Pancreas (tissue), 10 donors: ENCODE measurements at places on chromosomes 13 and 19.
A peak's percentile ranks its signal among the peaks of the same experiment; 100 is the strongest.

- H3K4me3 ChIP-seq, result no peak overlapping the region
- H3K4me1 ChIP-seq, result no peaks in the 10 kb centered on the region
- H3K27ac ChIP-seq, result no peak overlapping the region
- no peak for DNase-seq
- H3K36me3 ChIP-seq, result no peaks in the 10 kb centered on the region
These were observed 166.2 kb downstream of the SLITRK1 start for GRCh38 chr13:83716121-83716520.

- no peaks in the 10 kb centered on the region for H3K4me1 ChIP-seq
- no peak overlapping the region for H3K4me3 ChIP-seq
- no peaks in the 10 kb centered on the region for H3K36me3 ChIP-seq
- H3K27ac ChIP-seq, result no peak overlapping the region
These were observed 149.8 kb upstream of the TNFSF11 start for GRCh38 chr13:42424182-42424581.

GRCh38 chr13:52406629-52407028 is 657 bp upstream of the THSD1 start:
- H3K4me3 ChIP-seq, result no peak overlapping the region
- no peak for DNase-seq
- H3K36me3 ChIP-seq, result no peaks in the 10 kb centered on the region
- no peaks in the 10 kb centered on the region for H3K27me3 ChIP-seq
- H3K27ac ChIP-seq, result no peak overlapping the region

DNA sequence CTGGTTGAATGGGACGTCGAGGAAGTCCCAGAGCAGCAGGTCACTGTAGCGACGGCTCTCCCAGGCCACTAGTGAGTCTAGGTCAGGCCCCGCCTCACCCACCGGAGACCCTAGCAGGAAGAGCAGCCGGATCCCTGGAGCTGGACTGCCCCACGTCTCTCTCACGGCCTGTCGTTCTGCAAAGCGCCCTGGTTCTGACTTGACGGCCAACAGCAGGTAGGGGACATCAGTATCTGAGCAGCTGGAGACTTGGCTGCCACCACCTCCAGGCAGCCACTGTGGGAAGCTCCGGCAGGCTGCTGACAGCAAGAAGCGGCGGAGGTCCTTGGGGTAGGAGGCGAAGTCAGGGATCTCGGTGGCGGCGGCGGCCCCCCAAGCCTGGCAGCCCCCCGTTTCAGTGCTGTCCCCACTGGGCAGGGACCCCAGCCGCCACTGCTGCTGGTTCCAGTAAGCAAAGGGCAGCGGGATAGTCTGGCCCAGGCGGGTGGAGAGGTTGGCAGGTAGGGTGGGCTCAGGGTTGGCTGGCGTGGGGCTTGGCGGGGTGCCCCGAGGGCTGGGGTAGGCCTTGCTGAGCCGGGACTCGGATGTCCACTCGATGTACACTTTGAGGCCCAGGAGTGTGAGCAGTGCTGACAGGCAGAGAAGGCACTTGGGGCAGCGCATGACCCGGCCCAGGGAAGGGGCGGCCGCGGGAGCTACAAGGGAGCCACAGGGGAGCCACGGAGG is 895 bp downstream of the B3GNT8 start:
- peak; percentile 67 for DNase-seq
- peak overlapping the region; percentile 40 for H3K4me3 ChIP-seq
- no peaks in the 10 kb centered on the region for H3K27me3 ChIP-seq
- H3K27ac ChIP-seq, result no peak overlapping the region

GRCh38 chr19:45607071-45608029 is 5.3 kb upstream of the GPR4 start:
- peaks cover 8% of the 10 kb centered on the region for H3K36me3 ChIP-seq
- H3K27ac ChIP-seq, result no peak overlapping the region
- H3K4me3 ChIP-seq, result peak overlapping the region; percentile 18
- H3K4me1 ChIP-seq, result no peaks in the 10 kb centered on the region

DNA sequence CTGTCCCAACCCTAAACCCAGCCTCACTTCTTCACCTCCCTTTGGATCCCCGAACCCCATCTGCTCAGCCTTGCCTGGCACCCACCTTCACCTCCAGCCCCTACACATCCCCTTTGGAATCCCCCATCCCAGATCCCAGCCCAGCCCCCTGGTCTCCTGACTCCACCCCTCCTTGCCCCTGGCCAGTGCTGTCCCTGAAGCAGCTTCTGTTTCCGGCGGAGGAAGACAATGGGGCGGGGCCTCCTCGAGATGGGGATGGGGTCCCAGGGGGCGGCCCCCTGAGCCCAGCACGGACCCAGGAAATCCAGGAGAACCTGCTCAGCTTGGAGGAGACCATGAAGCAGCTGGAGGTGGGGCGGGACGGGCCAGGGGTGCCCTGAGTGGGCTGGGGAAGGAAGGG is 22.0 kb downstream of the ERFL start:
- H3K27ac ChIP-seq, result no peak overlapping the region
- no peak for DNase-seq
- H3K27me3 ChIP-seq, result no peaks in the 10 kb centered on the region
- peaks cover 6% of the 10 kb centered on the region for H3K4me1 ChIP-seq

- H3K27me3 ChIP-seq, result no peaks in the 10 kb centered on the region
- no peak overlapping the region for H3K4me3 ChIP-seq
- no peaks in the 10 kb centered on the region for H3K36me3 ChIP-seq
- H3K27ac ChIP-seq, result peak overlapping the region; percentile 53
- H3K4me1 ChIP-seq, result peaks cover 33% of the 10 kb centered on the region
These were observed 43.5 kb upstream of the NPAS1 start for GRCh38 chr19:46975925-46976782.

DNA sequence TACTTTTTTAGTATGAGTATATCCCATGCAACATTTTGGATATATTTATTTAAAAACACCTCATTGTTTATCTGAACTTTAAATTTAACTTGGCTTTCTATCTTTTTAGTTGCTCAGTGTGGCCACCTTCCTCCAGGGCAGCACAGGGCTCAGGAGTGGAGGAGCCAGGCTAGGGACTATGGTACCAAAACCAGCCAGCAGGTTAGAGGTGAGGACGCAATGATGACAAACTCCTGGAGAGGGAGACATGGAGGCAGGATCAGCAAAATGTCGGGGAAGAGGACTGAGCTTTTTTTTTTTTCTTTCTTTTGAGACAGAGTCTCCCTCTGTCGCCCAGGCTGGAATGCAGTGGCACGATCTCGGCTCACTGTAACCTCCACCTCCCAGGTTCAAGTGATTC is 29.6 kb upstream of the CALM3 start:
- no peaks in the 10 kb centered on the region for H3K36me3 ChIP-seq
- no peak overlapping the region for H3K4me3 ChIP-seq
- H3K27ac ChIP-seq, result no peak overlapping the region
- no peaks in the 10 kb centered on the region for H3K4me1 ChIP-seq
